ENCODE measurements at places on chromosomes 4 and X. TPM values are rescaled to one million over a fixed set of nuclear protein-coding genes. Genes with fewer than 3 reads are reported as not detected.

DNA sequence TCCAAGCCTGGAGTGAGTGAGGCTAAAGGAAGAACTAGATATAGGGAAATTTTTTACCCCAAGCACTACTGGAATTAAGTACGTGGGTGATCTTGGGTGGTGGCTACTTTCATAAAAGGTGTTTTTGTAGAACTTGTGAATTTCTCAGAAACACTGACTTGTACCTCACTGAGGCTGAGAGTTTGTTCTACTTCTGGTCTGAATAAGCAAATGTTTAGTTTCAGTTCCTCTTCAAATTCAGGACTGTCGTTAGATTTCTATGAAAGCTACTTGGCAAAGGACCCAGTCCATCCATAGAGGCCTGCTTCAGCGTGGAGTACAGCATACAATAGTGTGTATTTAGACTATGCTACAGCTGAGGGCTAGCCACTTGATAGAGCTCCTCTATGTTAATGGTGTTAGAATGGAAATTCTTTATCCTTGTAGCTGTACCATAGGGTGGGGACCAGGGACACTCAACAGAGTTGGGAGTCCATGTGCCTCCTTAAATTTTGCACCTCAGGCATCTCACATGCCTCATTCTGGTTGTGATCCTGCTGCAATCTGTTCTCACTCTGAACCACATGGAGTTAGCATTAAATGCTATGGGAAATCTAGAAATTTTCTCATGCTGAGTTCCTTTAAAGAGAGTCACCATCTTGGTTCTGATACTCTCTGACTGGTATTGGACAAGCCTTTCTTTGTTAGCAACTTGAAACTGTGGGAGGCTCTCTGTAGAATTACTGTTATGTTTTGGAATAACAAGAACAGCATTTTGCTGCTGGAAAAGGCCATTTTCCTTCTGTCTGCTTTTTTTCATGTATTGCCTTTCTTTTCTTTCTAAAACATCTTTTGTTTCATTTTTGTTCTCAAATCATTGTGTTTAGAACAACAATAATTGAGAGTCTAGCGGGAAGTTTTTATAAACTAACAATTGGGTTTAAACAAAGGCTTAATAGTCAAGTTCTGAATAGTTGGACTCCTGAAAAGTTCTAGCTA is 86.8 kb downstream of the PDGFRA start:
- peaks cover 8% of the 10 kb centered on the region for H3K4me1 ChIP-seq
- no peak overlapping the region for H3K27ac ChIP-seq
- peaks cover 46% of the 10 kb centered on the region for H3K27me3 ChIP-seq

DNA sequence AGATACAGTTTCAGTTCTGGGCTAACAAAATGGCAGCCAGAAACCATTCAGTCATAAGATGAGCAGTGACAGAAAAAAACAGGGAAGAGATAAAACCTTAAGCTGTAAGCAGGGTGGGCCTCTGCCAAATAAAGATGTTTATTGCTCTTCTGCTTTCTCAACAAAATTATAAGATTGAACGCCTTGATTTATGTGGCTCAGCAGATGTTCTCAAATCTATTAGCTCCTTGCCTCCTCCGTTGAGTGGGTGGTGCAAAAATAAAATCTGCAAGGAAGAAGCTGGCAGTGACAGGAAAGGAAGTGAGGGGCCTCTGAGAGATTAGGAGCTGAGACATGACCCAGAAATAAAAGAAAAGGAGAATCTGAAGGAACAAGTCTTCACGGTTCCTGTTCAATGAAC is 206.6 kb downstream of the PTTG2 start:
- H3K36me3 ChIP-seq: no peaks in the 10 kb centered on the region
- no peaks in the 10 kb centered on the region for H3K27me3 ChIP-seq
- no peak overlapping the region for H3K27ac ChIP-seq
- no peak for DNase-seq

GRCh38 chrX:154366666-154367055 is 7.8 kb downstream of the FLNA start:
- H3K36me3 ChIP-seq: peaks cover 57% of the 10 kb centered on the region
- DNase-seq: no peak
- no peak overlapping the region for H3K27ac ChIP-seq
- H3K27me3 ChIP-seq: no peaks in the 10 kb centered on the region
- no peak overlapping the region for H3K4me3 ChIP-seq

GRCh38 chr4:74738464-74739143 is 55.7 kb downstream of the BTC start:
- H3K27me3 ChIP-seq: no peaks in the 10 kb centered on the region
- H3K36me3 ChIP-seq: no peaks in the 10 kb centered on the region
- H3K4me3 ChIP-seq: no peak overlapping the region
- H3K27ac ChIP-seq: peak overlapping the region; percentile 78
- DNase-seq: peak; percentile 89

DNA sequence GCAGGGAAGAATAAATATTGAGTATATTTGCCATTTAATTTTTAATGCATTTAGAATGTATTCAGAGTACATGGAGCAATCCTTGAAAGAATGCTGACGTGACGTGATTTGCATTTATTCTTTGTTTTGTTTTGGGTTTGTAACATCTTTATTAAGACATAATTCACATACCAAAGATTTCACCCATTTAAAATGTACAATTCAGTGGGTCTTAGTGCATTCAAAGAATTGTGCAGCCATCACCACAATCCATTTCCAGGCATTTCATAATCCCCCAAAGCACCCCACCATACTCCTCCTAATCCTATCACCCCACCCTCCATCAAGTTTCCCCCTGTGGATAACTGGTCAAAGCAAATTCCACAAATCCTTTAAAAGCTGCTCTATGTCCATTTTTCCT is 87.4 kb downstream of the FAM9B start:
- H3K36me3 ChIP-seq: no peaks in the 10 kb centered on the region
- no peak for DNase-seq
- no peak overlapping the region for H3K27ac ChIP-seq
- H3K4me3 ChIP-seq: no peak overlapping the region

DNA sequence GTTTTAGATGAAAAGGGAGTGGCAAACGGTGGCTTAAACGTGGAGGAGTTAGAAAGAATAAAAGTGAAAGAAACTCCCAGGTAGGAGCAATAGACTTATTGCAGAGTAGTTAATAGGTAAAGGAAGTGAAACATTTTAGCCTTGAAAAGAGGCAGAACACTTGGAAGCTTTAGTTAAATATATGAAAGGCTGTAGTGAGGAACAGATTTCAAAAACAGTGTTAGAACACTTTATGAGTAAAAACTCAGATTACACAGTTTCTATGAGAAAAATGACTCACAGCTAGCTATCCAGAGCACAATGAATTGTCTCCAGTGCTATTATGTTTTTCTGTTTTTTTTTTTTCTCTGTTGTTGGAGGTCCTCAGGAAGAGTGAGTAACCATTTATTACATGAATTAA is 45.8 kb downstream of the TACR3 start:
- H3K4me3 ChIP-seq: no peak overlapping the region
- H3K36me3 ChIP-seq: no peaks in the 10 kb centered on the region
- no peak overlapping the region for H3K27ac ChIP-seq
- no peak for DNase-seq
- no peaks in the 10 kb centered on the region for H3K4me1 ChIP-seq

DNA sequence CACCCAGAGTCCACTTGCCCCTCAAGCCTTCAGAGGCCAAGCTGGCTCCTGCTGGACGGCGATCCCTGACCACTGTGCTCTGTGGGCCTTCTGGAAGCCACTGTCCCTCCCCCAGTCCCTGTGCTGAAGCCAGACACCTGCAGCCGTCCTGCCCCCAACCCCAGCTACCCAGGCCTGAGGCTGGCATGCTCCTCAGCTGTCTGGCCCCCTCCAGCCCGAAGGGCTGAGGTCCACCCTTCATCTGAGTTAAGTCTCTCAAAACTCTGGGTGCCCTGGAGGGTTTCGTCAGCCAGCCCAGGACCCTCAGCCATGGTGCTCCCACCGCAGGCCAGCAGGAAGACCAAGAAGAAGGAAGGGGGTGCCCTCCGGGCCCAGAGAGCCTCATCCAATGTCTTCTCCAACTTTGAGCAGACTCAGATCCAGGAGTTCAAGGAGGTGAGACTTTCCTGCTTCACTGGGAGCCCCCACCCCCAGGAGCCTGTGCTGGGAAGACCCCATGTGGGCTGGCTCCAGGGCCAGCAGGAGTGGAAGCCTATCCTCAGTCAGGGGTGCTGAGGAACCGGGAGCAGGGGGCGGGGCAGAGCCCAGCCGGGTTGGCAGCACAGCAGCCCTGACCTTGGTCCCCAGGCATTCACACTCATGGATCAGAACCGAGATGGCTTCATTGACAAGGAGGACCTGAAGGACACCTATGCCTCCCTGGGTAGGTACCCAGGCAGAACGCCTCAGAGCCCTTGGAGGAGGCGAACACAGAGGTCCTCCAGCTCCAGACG is 4.2 kb downstream of the MYL5 start:
- DNase-seq: no peak
- H3K4me1 ChIP-seq: peaks cover 28% of the 10 kb centered on the region
- no peaks in the 10 kb centered on the region for H3K36me3 ChIP-seq

DNA sequence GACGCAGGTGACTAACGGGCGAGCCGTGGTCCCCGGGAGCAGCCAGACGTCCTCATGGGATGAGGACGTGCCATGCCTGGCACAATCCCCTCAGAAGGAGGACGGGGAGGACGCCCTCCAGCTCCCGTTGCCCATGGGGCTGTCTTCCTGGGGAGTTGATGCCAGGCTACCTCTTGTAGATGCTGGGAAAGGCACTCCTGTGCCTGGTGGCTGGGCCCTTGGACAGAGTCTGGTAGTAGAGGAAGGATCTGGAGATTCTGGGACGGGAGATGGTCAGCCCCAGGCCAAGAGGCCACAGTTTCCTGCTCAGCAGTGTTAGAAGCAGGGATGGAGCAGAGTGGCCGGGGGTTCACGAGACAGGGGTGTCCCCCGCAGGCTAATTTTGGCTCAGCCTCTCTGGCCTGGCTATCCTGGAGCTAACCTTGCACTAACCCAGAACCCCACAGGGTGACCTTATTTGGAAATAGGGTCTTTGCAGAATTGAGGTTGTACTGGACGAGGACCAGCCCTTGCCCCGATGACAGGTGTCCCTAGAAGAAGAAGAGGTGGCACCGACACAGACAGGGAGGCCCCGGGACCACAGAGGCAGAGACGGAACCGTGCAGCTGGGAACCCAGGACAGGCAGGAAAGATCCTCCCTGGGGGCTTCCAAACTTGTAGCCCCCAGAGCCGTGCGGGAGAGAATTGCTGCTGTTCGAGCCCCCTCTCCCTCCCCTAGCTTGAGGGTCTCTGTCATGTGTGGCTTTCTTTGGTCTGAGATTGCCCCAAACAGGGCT is 50.1 kb upstream of the ADRA2C start:
- H3K27me3 ChIP-seq: peaks cover 41% of the 10 kb centered on the region
- no peak overlapping the region for H3K27ac ChIP-seq
- no peaks in the 10 kb centered on the region for H3K36me3 ChIP-seq
- H3K4me1 ChIP-seq: no peaks in the 10 kb centered on the region

DNA sequence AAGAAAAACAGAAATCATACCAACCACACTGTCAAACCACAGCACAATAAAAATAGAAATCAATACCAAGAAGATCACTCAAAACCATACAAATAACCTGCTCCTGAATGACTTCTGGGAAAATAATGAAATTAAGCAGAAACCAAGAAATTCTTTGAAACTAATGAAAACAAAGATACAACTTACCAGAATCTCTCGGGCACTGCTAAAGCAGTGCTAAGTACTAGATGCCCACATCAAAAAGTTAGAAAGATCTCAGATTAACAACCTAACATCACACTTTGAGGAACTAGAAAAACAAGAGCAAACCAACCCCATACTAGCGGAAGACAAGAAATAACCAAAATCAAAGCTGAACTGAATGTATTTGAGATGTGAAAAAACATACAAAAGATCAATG is 33.2 kb downstream of the AWAT2 start:
- H3K4me3 ChIP-seq: no peak overlapping the region
- no peaks in the 10 kb centered on the region for H3K36me3 ChIP-seq
- no peak for DNase-seq
- no peak overlapping the region for H3K27ac ChIP-seq
- no peaks in the 10 kb centered on the region for H3K4me1 ChIP-seq

DNA sequence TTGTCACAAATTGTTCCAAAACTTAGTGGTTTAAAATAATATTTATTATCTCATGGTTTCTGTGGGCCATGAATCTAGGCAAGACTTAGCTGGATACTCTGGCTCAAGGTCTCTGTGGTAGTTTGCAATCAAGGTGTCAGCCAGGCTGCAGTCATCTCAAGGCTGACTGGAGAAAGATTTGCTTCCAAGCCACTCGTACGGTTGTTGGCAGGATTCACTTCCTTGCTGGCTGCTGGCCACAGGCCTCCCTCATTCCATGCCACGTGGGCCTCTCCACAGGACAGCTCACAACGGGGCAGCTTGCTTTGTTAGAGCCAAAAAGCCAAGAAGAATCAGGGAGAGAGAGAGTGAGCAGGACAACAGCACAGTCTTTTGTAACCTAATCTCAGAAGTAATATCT is 101.4 kb downstream of the WWC2 start:
- peak; percentile 91 for DNase-seq
- no peaks in the 10 kb centered on the region for H3K27me3 ChIP-seq
- no peak overlapping the region for H3K4me3 ChIP-seq
- no peaks in the 10 kb centered on the region for H3K36me3 ChIP-seq

GRCh38 chr4:181372014-181372413 is 871.2 kb upstream of the TENM3 start:
- H3K27ac ChIP-seq: no peak overlapping the region
- no peaks in the 10 kb centered on the region for H3K4me1 ChIP-seq
- H3K4me3 ChIP-seq: no peak overlapping the region
- H3K36me3 ChIP-seq: no peaks in the 10 kb centered on the region
- no peaks in the 10 kb centered on the region for H3K27me3 ChIP-seq

DNA sequence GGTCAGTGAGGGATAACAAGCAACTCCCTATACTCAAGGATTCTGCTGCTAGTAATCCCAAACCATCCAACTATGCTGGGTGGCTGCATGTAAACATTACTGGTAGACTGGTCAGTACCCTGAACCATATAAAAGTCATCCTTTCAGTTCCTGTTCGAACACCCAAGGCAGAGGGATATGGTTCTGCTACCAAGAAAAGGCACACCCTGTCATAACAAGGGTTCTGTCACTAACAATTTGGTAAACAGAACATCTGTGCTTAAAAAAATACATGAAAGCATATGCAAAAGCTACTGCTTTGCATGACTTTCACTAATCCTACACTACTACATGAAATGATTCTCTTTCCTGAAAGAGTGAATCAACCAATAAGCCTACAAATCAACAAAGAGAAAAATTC is 76.8 kb upstream of the MCF2 start:
- no peaks in the 10 kb centered on the region for H3K4me1 ChIP-seq
- no peaks in the 10 kb centered on the region for H3K27me3 ChIP-seq
- DNase-seq: no peak
- H3K27ac ChIP-seq: no peak overlapping the region
- no peaks in the 10 kb centered on the region for H3K36me3 ChIP-seq

GRCh38 chrX:99353412-99353811 is 1056.7 kb downstream of the PCDH19 start:
- no peaks in the 10 kb centered on the region for H3K4me1 ChIP-seq
- no peak overlapping the region for H3K27ac ChIP-seq
- no peaks in the 10 kb centered on the region for H3K27me3 ChIP-seq
- DNase-seq: no peak
- H3K36me3 ChIP-seq: no peaks in the 10 kb centered on the region

The TMEM175 gene
- 18.5 TPM for total RNA-seq

The SFRP2 gene
- total RNA-seq: not detected

The SPACA5 gene
- total RNA-seq: not detected

The POU3F4 gene
- total RNA-seq: not detected

The MAP3K15 gene
- 3.4 TPM for total RNA-seq

The GAGE12H gene
- not detected for total RNA-seq

The MAGEH1 gene
- 2.7 TPM for total RNA-seq
